Activated CD4-positive, alpha-beta T cell treated with anti-CD3 and anti-CD28 coated beads, Interleukin-2, amount 50 U/mL, for 4 hours (primary cell): ENCODE measurements at places on chromosomes 11 and 22.

DNA sequence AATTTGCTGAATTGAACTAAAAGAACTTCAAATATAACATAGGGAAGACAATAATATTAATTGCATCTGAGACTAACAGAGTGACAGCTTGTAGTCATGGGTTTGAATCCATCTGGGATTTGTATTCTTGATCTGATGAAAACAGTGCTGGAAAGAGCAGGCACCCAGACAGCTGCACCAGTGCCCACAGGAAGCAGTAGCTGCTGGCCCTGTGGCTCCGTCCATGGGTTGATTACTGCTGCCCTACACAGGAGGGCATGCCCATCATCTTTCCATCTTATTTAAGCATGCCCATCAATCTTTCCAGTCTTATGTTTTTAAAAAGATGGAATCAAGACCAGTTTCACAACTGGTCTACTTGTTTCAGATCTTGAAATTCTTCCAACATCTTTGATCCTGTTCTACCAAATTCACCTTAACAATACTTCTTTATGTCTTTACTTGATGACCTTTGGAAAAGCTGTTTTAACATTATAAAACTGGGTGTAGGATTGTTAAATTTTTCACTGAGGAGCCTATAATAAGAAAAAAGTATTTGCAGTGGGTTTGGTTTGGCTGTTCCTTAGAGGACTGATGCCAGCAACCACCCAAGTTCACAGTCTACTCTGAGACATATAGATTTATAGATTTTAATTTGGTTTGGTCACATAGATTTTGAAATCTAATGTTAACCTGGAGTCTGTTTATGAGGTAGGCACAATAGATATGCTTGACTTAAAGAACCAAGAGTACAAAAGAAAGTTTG is 761 bp upstream of the NXPE4 start:
- DNase-seq: no peak

DNA sequence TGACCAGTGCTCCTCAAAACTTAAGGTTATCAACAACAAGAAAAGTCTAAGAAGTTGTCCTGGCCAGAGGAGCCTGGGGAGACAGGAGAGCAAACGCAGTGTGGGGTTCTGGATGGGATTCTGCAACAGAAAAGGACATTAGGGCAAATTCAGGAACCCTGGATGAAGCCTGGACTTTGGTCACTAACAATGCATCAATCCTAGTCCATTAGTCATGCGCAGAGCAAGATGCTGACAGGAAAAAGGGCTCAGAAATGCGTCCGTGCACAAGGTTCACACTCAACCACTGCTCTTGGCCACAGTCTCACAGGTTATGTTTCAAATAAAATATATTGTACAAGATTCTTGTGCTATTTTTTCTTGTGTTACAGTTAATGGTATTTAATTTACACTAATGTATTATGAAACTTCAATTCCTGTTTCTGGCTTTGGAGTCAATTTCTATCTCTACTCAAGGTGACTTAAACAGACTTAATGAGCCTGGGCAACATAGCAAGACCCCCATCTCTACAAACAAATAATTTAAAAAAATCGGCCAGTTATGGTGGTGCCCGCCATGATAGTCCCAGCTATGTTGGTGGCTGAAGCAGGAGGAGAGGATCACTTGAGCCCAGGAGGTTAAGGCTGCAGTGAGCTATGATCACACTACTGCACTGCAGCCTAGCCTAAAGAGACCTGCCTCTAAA is 13.6 kb downstream of the GNB1L start:
- no peak for DNase-seq

GRCh38 chr11:12640926-12641849 is 33.0 kb upstream of the TEAD1 start:
- DNase-seq: no peak

DNA sequence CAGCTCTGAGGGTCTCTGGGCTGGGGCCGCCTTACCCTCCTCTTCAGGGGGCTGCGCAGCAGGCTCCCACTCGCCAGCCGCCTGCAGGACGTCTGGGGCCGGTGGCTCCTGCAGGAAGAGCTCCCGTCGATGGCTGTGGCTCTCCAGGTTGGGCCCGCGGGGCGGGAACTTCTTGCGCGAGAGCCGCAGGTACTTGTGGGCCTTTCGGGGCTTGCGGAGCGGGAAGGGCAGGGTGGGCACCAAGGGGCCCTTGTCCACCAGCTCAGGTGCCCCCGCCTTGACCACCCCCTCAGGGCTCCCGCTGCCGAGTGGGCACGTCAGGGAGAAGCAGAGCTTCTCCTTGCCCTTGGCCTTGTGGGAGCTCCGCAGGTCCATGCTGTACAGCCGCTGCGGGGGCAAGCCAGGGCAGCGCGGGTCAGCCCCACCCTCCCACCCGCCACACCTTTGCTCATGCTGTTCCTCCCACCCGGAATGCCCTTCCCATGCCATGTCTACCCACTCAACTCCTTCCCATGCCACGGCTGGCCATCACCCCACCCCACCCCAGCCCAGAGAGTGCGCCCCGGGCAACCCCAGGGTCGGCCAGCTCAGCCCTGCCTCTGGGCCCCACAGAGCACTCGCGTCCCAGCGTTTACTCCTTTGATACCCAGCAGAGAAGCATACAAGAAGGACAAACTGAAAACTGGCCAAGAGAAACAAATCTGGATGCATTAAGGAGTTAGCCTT is 18.0 kb downstream of the CBX7 start:
- no peak for DNase-seq

- DNase-seq: no peak
These were observed 6.1 kb upstream of the ASCL2 start for GRCh38 chr11:2276280-2277007.

DNA sequence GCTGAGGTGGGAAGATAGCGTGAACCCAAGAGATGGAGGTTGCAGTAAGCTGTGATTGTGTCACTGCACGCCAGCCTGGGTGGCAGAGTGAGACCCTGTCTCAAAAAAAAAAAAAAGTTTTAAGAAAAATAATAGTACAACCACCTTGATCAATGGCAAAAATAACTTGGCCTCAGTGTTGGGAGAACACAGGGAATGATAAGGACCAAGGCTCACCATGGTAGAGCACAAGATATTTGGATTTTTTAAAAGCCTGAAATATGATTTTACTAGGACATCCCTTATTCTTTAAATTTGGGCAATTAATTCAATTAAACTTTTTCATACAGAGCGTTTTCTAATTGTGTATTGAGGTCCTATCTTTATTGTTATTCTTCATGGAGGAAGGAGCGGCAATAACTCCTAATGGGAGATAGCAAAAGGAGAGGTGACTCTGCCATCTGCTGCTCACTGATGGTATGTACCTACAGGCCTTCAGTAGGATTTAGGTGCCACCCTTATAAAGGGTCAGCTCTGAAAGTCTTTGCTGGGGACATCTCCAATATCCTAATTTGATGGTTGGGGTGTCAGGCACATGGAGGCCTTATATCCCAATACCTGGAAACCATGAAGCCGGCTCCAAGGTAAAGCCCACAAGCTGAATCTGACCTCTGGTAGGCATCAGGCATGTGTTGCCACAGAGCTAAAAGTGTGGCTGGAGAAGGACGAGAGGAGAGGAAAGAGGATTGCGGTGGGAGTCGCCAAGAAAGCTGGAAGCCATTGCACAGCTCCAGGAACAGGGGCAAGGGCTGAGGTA is 21.9 kb upstream of the POLD3 start:
- DNase-seq: peak; percentile 2

- no peak for DNase-seq
These were observed 23.3 kb downstream of the PIWIL4 start for GRCh38 chr11:94590352-94591041.

- DNase-seq: no peak
These were observed 21.0 kb downstream of the MAFF start for GRCh38 chr22:38222797-38223119.

GRCh38 chr11:128494418-128495332 is 92.7 kb downstream of the ETS1 start:
- DNase-seq: no peak

DNA sequence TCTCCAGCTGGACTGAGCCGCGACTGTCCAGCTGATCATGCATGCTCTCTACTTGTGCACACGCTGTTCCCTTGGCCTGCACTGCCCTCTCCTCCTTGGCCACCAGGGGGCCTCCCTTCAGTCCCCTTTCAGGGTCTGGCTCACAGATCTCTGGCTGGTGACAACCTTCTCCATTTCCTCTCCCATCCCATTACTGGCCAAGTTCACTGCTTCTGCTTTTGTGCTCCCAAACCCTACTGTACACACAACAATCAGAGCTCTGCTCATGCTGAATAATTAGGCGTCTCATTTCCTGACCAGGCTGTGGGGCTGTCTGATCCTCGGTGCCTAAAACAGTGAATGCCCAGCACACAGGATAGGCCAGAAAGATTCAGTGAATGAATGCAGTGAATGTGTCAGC is 224.0 kb upstream of the NARS2 start:
- no peak for DNase-seq

DNA sequence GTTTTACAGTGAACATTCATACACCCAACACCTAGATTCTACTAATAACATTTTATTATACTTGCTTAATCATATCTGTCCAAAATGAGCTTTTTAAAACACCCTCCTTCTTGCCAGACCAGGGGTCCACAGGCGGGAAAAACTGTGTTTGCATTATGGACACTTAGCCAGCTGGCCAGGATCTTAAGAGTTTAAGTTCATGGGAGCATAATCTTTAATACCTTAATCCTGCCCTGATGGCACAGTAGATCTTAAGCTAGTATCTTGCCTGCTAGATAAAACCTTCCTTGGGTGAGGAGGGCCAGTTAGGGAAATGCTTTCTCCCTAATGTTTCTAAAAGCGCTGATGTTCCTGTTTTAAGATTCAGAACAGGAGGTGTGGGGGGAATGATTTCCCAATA is 13.1 kb upstream of the CCDC134 start:
- no peak for DNase-seq

DNA sequence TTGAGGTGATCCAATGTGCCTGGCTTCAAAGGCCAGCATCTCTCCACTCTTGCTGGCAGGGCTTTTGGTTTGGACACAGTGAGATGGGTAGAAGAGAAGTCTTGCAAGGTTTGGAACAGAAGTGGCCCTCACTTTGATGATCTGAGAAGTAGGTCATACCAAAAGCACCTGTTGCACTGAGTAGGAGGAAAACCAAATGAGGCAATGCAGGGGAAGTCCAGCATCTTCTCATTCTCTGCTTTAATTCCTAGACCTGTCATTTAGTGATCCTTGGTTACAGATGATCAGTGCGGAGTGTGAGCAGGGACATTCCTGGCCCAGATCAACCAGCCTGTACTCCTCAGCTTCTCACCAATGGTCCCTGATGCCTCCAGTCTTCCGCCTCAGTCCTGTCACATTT is 990.5 kb downstream of the OPCML start:
- DNase-seq: no peak

DNA sequence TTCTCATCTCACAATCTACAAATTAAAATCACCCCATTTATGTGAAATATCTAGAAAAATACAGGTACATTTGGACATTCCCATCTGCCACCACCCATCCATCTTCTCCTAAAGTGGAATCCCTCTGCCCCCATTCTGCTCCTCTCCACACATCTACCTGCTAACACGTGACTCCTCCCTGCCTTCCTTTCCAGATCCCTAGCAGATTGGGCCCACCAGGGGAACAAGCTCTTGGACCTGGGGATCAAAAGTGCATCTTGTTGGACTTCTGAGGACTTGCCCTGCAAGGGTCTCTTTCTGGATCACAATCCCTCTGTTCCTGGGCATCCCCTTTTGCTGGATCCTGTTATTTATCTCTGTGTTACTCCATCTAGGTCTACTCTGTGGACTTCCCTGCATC is 107.6 kb downstream of the ZNF280B start:
- DNase-seq: no peak

GRCh38 chr22:27107824-27108223 is 450.4 kb downstream of the MIAT start:
- DNase-seq: no peak

DNA sequence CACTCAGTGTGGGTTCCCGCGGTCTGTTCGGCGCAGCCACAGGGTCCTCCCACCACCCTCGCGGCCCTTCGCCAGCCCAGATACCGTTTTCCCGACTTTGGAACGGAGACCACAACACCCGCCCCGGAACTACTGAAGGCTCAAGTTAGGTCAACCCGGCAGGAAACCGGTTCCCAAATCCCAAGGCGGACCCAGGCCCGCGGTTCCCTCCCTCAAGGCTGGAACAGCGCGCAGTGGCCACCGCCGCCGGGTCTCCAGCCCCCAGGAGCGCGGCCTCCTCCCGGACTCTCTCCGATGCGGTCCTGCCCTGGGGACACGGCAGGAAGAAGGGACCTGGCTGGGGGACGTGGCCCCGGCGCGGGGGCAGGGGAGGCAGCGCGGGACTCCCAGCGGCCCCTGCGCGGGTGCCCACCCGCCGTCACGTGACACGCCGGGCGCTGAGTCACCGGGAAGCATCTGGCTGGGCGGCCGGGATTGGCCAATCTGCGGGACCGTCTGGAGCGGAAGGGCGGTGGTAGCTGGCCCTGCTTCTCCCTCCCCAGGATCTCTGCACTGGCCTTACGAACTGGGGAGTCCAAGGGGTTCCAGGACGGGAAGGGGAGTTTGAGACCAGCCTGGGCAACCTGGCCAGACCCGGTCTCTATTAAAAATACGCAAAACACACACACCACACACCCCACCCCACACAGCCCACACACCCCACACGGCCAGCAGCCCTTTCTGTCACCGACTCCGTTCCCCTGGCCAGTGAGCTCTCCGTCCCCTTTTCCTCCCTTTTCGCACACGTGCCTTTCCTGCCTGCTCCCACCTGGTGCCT is 21.5 kb upstream of the MALAT1 start:
- peak; percentile 86 for DNase-seq

DNA sequence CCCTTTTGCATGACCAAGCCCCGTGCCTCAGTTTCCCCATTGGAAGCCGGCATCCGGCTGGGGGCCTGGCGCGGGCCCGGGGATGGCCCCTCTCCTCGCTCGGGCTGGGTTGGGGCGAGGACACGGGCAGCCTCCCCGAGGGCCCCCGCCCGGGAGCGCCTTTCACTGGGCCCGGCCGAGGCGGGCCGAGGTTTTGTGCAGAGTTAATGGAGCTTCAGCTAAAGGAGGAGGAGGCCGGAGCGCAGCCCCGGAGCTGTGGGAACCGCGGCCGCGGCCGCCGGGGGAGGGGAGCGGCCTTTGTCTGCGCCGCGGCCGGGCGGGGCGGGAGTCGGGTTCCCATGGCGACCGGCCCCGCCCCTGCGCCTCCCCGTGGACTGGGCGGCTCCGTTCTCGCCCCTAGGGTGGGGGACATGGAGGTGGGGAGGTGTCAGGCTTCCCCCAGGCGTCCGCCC is 1.4 kb upstream of the MAPK11 start:
- DNase-seq: peak; percentile 28

- no peak for DNase-seq
These were observed 626 bp downstream of the TRIM22 start for GRCh38 chr11:5690216-5690615.

DNA sequence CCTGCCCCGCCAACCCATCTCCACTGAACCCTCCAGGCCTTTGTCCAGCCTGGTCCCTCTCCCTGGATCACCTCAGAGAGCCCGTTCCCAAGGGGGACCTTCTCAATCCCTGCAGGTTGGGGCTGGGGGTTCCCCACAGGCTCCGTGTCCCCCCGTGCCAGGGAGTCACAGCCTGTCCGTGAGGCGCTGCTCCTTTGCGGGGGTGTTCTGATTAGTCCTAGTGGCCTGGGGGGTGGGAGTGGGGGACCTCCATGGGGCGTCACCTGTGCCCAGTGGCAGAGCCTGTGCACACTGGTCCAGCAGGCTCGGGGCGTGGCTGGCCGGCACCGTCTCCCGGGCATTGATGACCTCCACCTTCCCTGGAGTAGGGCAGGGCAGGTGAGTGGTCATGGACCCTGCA is 11.6 kb downstream of the GGT5 start:
- DNase-seq: no peak

- no peak for DNase-seq
These were observed 65.0 kb downstream of the EHF start for GRCh38 chr11:34685864-34686263.

GRCh38 chr11:19368726-19369375 is 128.1 kb upstream of the E2F8 start:
- DNase-seq: no peak
